ENCODE measurements at places on chromosomes 11 and 22.

GRCh38 chr22:33472462-33473344 is 414.5 kb upstream of the SYN3 start:
- no peak for DNase-seq

- DNase-seq, result no peak
Observed at GRCh38 chr11:106295974-106296373, 218.5 kb downstream of the AASDHPPT start.

GRCh38 chr11:116215471-116216113 is 557.2 kb downstream of the BUD13 start:
- no peak for DNase-seq

DNA sequence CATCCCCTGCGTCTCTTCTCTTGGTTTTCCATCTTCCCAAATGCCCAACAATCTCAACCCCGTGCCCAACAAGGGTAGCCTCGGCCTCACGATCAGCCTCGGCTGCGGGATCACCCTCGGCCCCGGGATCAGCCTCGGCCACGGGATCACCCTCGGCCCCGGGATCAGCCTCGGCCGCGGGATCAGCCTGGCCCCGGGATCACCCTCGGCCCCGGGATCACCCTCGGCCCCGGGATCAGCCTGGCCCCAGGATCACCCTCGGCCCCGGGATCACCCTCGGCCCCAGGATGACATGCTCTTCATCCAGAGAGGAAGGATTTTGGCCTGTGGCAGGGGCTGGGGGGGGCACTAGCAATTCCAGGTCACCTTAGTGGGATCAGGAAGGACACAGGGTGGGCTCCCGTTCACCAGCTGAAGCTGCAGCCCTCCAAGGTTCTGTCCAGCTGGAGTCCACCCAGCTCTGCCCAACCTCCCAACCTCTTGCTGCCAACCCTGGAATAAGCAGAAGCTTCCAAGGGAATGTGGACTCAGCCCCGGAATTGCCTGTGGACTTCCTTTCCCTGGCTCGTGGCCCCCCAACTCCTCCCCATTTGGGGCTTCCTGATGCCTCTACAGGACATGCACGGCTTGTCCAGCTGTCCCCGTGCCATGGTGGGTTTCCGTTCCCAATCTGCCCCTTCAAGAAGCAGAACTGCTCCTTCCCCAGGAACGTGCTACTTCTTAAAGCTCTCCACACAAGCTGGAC is 6.2 kb downstream of the ALG12 start:
- DNase-seq, result no peak

DNA sequence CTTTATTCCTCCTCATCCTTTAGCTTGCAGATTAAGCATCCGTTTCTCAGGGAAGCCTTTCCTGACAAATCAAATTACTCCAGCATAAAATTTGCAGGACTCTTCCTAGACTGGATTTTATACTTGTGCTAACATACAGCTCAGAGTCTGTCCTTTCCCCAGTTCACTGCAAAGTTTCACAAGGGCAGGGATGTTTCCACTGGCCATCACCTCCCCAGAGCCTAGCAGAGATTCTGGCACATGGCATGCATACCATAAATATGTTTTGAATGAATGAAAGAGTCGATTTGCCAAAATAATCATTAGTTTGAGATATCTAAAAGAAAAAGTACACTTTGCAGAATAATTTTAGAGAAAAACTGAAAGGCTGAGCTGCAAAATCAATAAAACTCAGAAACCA is 10.6 kb downstream of the MSANTD4 start:
- DNase-seq, result no peak

GRCh38 chr11:133919330-133920108 is 37.2 kb downstream of the IGSF9B start:
- no peak for DNase-seq

DNA sequence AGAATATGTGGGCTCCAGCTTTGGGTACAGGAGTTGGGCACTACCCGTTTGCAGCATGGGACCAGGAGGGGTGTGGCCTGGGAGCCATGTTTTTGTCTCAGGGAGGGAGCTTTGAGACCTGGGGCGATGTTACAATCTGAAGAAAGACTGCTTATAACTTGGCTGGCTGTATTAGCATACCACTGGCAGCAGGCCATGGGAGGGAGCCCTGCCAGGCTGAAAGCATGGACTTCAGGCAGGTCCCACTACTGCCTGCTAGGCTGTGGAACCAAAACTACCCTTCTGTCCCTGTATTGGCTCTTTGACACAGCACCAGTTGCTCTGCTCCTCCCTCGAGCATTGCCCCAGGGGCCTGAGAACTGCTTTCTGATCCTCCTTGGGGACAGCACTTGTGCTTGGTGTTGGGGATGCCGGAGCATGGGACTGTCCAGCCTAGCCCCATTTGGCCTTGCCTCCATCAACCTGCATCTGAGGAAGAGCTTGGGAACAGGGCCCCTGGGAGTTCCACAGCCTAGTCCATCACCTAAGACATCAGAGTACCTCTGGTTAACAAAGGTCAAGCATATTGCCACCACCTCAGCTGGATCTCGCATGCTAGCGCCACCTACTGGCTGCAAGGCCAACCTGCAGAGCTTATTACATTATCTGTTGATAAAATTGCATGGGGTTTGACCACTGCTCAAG is 217.4 kb downstream of the SBF2 start:
- DNase-seq, result no peak

DNA sequence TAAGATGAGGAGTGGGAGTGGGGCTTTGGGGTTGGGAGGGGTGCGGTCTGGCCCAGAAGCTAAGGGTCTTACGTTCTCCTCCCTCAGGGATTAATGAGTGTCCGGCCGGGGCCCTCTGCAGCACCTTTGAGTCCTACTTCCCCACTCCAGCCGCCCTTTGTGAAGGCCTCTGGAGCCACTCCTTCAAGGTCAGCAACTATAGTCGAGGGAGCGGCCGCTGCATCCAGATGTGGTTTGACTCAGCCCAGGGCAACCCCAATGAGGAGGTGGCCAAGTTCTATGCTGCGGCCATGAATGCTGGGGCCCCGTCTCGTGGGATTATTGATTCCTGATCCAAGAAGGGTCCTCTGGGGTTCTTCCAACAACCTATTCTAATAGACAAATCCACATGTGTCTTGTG is 4.0 kb downstream of the FOLR3 start:
- DNase-seq, result no peak

DNA sequence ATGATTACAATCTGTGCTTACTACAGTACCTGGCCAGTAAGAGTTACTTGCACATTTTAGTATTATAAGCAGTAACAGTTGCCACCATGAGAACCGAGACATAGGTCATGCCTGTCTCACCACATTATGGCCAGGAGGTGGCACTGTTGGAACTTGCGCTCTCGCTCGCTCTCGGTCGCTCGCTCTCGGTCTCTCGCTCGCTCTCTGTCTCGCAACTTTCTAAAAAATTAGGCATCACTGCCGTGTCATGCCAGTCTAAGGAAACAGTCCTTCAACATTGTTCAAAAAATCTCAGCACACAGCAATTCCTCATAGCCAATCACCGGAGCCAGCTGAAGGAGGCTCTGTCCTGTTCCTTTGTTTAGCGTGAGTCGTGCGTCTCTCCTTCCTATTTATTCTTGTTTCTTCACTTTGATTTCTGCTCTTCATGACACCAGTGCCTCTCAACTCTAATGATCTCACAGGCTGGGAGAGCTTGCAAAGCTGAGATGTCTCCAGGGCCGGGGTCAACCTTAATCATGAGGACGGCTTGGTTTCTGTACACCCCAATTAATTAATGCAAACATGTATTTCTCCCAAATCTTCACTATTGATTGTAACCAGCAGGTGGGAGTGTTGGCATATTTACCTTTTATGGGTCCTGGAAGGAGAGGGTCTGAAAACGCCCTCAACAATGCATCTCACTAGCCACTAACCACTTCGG is 6.3 kb upstream of the ADAMTS8 start:
- peak; percentile 50 for DNase-seq

GRCh38 chr22:30782613-30783012 is 87.9 kb downstream of the OSBP2 start:
- no peak for DNase-seq

- no peak for DNase-seq
Observed at GRCh38 chr11:128456566-128457268, 130.6 kb downstream of the ETS1 start.

DNA sequence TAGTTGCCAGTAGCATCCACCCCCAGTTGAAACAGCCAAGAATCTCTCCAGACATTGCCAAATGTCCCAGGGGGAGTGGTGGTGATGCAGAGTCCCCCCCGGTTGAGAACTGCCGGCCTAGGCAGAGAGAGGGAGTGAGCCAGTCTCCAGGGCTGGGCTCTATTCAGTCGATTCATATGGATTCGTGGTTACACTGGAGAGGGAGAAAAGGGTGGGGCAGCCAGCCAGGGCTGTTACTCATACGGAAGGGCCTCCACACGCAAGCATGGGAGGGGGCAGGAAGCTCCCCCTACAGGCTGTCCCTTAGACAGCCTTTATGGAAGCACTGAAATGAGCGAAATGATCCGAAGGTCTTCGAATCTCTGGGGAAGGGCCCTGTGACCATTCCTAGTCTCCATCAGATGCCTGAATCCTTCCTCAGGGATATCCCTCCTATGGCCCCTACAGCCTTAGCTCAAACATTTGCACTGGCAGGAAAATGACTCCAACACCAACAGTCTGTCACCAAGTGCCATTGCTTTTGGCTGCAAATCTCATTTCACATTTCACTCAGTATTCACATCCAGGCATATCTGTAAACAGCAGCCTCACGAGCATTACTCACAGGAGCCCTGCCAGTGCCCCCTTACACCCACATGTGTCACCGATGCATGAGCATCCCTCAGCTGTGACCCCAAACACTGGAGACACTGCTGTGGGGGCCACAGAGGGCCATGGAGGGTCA is 18.4 kb upstream of the TLCD5 start:
- no peak for DNase-seq

DNA sequence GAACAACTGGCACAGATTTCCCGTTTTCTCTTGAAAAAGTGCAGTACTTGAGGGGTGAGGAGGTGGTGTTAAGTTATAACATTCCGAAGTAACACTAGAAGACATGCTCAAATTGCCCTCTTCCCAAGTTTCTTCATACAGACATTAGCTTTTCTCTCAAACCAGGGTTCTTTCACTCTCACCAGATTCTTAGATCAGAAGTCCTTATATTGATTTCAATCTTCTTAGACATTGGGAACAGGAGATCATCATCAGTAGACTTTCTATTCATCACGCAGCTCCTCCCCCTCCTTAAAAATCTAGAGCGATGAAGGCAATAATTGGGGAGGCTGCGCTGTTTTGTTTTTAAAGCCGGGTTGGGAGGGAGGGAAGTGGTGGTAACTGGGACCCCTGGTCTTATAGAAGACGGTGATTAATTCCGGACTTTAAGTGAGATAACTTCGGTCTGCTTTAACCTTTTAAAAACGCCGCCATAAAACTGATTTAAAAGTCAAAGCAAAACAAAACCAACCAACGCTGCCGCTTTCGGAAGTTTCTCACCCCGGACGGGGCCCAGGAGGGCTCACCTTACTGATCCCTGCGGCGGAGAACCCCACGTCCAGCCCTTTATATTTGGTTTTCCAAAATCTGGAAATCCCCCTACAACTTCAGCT is 665 bp downstream of the USP28 start:
- no peak for DNase-seq

- DNase-seq, result no peak
Observed at GRCh38 chr22:19568337-19569275, 44.4 kb upstream of the CLDN5 start.

- DNase-seq, result no peak
Observed at GRCh38 chr11:19380375-19380774, 139.6 kb upstream of the E2F8 start.

DNA sequence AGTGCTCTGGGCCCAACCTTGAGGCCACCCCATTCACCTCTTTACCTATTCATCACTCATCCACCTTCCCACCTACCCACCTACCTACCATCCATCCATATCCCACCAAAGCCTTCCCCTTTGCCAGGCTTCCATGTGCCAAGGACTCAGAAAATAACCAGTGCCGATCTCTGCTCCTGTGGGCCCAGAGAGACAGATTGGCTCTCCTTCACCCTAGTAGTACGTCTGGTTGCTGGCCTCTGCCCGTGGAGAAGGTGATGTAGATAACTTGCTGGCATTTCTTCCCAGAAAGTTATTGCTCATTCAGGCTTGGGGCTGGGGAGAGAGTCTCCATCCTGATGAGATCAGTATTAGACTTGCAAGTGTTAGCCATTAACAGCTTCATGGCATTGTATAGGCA is 45.2 kb downstream of the NEU3 start:
- no peak for DNase-seq

GRCh38 chr11:1033016-1033798 is 3.3 kb downstream of the MUC6 start:
- no peak for DNase-seq

DNA sequence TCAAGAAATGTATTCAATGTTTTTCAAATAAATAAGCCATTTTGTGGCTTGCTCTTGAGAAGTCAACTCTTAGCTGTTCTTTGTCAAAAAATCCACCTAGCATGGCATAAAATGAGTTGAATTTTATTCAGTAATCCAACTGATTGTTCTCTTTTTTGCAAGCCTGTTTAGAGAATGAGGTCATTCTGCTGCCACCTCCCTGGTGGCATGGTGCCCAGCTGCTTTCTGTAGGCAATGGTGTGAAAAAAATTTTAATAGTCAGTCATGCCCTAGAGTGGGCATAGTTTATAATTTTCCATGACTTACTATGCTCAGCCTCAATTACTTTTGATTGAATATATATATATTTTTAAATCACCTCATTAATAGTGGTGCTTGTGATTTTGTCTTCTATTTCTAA is 177.2 kb downstream of the INSC start:
- DNase-seq, result no peak

GRCh38 chr22:31400023-31400397 is 606 bp downstream of the DRG1 start:
- no peak for DNase-seq

DNA sequence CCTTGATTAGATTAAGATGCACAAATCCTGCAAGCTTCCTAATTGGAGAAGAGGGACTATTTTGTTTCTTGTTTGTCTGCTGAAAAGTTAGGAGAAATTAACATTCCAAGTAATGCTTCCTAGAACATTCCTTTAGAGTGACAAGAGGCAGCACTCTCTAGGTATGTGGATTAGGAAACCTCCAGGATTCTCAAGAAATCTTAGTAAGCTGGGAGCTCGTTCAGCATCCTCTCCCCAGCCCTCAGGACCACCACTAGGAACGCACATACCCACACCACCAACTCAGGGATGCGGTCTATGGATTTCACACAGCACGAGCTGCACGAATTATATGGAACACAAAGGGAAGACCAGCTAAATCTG is 52.9 kb downstream of the NCAPD3 start:
- no peak for DNase-seq

- no peak for DNase-seq
Observed at GRCh38 chr11:21948876-21949275, 244.0 kb upstream of the ANO5 start.

GRCh38 chr11:105074166-105074530 is 29.0 kb upstream of the CARD16 start:
- DNase-seq, result no peak

DNA sequence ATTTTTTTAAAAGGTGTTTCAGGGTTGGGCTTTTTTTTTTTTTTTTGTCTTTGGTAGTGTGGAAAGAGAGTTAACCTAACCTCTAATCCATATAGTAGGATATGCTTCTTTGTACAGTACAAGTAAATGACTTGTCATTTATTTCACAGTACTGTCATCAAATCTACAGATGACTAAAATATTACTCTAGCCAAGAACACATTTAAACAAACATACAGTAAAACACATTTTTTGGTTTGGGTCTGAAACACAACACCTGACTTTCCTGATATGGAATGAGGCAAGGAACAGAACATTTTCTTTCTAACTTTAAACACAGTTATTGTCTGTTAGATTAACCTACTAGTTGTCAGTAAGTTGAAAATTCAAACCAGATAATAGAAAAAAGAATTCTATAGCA is 68.1 kb downstream of the IMMP1L start:
- no peak for DNase-seq
